ENCODE measurements at places on chromosomes 3 and 15.

GRCh38 chr15:81332326-81332725 lies 8.4 kb upstream of the STARD5 start:
- no peak for DNase-seq

DNA sequence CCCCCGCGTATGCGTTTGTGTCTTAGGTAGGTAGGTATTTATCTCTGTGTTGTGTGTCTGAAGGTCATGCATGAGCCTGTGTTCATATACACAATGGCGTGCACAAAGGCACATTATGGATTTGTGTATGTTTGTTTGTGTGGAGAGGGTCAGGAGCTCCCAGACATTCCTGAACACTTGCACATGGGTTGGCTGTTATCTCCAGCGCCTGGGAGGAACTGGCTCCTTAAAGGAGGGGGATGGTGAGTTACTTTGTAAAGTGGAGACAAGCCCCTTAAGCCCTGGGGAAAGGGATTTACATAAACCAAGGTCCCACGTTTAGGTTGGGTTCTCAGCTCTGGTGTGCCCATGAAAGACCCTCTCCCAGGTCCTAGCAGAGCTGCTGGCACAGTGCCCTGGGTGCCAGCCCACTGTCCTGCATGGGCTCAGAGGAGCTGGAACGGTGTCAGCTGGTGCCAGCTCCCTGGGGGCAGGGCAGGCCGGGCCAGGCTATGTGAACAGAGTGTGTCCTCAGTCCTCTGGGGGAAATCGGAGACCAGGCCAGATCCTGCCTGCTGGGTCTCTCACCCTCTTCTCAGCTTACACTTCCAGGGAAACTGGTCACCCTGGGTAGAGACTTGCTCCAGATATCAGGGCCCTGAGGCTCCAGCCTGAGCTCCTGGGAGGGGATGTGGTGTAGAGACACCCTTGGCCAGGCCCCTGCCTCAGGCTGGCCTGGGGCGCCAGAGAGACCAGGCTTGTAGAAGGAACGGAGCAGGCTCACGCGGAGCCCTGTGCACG lies 25.1 kb downstream of the SNX33 start:
- peak; percentile 38 for DNase-seq

DNA sequence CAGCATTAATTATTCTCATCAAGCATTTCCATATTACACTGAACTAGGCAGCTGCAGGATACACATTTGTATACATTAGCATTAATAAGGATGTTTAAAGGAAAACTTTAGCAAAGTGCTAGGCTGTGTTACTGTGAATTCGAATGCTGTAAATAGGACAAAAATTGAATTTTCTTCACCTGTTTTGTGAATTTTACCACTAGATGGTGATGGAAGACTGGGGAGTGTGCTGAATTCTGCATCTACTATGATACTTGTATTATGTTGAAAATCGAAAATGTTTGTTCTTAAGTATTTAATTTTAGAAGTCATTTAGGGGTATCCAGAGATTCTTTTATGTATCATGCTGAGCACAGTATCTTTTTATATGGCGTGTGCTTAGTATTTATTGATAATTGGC lies 12.3 kb upstream of the P2RY14 start:
- DNase-seq, result peak; percentile 25

DNA sequence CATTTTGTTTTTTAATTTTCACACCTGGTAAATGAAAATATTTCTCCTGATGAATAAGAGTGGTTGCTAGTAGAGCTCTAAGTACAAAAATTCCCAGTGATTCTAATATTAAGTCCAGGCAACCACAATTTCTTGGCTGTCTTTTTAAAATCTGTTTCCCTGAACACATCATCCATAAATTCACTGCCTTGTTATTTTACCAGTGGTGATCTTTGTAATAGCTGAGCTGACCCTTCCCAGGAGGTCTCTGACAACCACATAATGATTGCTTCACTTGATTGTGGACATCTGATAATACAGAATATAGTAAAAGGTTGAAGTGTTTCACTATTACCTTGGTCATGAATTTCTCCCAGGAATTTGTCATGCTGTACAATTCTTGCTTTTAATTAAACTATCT lies 13.9 kb upstream of the TOP2B start:
- DNase-seq, result no peak

- peak; percentile 36 for DNase-seq
Measured at GRCh38 chr15:79170256-79170664, 79.7 kb upstream of the RASGRF1 start.

- no peak for DNase-seq
Measured at GRCh38 chr15:89303986-89304385, 30.6 kb downstream of the POLG start.
